Activated CD4-positive, alpha-beta T cell treated with anti-CD3 and anti-CD28 coated beads, Interleukin-2, amount 10 ng/mL, durations not matched to agents 7 days and 5 days (primary cell): ENCODE measurements at places on chromosomes 5 and 9. TPM values are rescaled to one million over a fixed set of nuclear protein-coding genes. Genes with fewer than 3 reads are reported as not detected.

Gene FTMT
- not detected for total RNA-seq

GRCh38 chr5:137995749-137996128, 37.1 kb downstream of the FAM13B start:
- peaks cover 37% of the 10 kb centered on the region for H3K36me3 ChIP-seq
- no peak overlapping the region for H3K27ac ChIP-seq
- H3K27me3 ChIP-seq = no peaks in the 10 kb centered on the region
- no peak overlapping the region for H3K4me3 ChIP-seq

- no peak overlapping the region for H3K27ac ChIP-seq
- no peak overlapping the region for H3K4me3 ChIP-seq
- no peak for DNase-seq
- no peaks in the 10 kb centered on the region for H3K27me3 ChIP-seq
- H3K4me1 ChIP-seq = peaks cover 4% of the 10 kb centered on the region
Observed at GRCh38 chr5:144089401-144090021, 80.9 kb downstream of the YIPF5 start.

GRCh38 chr9:89541798-89542197, 43.9 kb upstream of the SEMA4D start:
- H3K4me3 ChIP-seq = no peak overlapping the region
- DNase-seq = no peak
- no peaks in the 10 kb centered on the region for H3K27me3 ChIP-seq
- H3K4me1 ChIP-seq = peaks cover 52% of the 10 kb centered on the region
- H3K27ac ChIP-seq = no peak overlapping the region

- H3K36me3 ChIP-seq = no peaks in the 10 kb centered on the region
- no peaks in the 10 kb centered on the region for H3K27me3 ChIP-seq
- H3K4me3 ChIP-seq = no peak overlapping the region
- H3K27ac ChIP-seq = no peak overlapping the region
- peaks cover 9% of the 10 kb centered on the region for H3K4me1 ChIP-seq
- no peak for DNase-seq
Observed at GRCh38 chr9:81619353-81620001, 69.9 kb downstream of the TLE1 start.

GRCh38 chr5:141867139-141867538, 11.1 kb downstream of the PCDH1 start:
- H3K4me3 ChIP-seq = no peak overlapping the region
- no peaks in the 10 kb centered on the region for H3K36me3 ChIP-seq
- DNase-seq = no peak
- H3K27ac ChIP-seq = no peak overlapping the region
